ENCODE measurements at places on chromosomes 2 and 18.

DNA sequence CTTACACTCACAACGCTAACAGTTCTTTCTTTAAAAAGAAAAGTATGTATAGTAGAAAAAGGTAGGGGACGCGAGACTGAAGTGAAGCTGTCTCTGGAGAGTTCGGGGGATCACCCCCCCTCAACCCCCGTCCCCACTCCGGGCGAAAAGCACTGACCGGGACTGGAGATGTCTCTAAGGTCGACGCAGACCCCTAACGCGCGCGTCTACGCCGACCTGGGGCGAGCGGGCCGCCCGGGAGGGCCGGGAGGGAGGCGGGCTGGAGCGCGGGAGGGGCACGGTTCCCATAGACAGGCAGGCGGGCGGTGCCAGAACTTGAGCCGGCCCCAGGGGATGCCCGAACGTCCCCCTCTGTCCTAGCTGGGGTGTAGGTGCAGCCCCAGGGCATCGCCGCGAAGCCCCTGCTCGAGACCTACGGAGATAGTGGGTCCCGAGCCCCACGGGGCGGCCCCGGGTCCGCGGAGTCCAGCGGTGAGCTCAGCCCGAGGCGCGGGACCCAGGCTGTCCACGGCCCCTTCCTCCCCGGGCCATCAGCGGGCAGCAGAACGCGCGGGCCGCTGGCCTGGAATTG, 82.2 kb downstream of the CHRNA1 start:
- DNase-seq = no peak

DNA sequence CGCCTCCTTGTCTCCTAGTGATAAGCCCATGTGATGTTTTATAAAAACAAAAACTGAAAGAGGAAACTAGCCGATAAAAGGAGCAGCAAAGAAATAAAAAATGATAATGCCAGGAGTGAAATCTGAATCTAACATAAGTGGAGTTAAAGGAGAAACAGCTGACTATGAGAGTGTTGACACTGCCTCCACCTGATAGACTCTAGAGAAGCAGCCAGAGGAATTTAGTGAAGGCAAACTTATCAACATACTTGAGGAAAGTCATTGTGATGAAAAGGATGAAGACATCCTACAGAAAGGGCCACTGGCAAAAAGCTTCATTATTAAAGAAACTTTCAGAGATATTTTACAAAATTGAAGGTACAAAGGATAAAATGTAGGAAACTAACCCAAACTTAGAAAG, 1.9 kb downstream of the M1AP start:
- no peak for DNase-seq

DNA sequence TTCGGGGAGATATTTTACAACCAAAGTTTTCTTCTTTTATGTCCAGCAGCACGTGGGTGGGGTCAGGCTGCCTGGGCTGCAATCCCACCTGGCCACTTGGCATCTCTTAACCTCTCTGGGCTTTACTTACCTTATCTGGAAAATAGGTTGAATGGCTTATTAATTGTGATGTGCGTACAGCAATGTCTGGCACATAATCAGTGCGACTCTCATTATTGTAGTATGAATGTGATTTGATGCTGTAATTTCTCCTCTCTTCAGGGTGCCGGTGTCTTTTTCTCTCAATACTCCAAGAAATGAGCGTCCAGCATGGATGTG, 2.0 kb upstream of the ZAP70 start:
- DNase-seq = no peak

DNA sequence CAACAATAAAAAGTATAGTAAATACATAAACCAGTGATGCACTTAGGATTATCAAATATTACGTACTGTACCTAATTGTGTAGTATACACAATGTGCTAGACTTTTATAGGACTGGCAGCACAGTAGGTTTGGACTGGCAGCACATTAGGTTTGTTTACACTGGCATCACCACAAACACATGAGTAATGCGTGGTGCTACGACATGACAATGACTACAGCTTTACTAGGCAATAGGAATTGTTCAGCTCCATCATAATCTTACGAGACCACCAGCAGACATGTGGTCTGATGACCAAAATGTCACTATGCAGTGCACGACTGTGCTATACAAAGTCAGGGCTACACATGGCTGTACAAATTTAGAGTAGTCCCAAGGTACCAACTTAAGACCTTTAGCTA, 2.3 kb downstream of the MBOAT2 start:
- DNase-seq = no peak

DNA sequence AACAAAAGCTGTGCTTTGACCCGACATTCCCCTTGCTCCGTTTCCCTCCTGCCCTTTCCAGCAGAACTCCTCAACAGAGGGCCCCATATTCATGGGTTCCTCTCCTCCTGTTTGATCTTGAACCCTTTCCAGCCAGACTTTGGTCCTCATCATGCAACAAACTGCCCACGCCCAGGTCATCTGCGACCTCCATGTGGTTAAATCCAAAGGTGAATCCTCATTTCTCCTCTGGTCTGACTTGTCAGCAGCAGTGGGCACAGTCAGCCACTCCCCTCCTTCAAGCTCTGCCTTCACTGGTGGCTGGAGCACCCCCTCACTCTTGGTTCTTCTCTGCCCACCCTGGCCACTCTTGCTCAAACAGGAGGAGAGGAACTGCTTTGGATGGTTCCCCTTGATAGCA, 2.7 kb downstream of the HS1BP3 start:
- DNase-seq = no peak

Measured in NCI-H1930 (cell line).